Effector memory CD4-positive, alpha-beta T cell (primary cell): ENCODE measurements at places on chromosomes 6 and 20.

DNA sequence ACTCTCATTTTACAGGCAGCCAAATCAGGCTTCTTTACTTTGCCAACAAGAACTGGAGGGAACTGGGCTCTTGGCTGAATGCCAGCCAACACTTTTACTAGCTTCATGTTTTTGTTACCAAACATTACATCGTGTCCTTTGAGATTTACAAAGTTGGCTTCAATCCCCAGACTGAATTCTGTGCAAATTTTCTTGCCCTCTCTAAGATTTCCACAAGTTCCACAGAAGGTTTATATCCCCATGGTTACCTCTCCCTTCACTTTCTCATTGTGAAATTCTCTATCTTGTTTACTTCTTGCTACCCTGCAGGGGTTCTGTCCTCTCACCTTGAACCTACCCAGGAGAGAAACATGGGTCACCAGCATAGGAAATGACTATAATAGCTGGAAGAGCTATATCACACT lies 37.6 kb upstream of the PLCB1 start:
- no peak for DNase-seq

GRCh38 chr6:111080698-111081097 lies 6.6 kb upstream of the SLC16A10 start:
- DNase-seq = no peak

DNA sequence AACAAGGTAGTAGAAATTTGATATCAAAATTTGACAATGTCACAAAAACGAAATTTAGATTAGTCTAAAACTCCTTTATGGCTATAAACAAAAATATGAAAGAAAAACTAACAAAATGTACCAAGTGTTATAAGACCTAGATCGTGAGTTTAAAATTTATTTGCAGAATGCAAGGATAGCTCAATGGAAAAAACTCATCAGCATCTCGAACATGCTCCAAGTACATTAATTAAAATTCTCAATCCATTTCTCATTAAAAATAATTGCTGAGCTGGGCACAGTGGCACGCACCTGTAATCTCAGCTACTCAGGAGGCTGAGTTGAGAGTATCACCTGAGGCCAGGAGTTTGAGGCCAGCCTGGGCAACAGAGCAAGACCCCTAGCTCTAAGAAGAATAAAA lies 70.8 kb downstream of the MAP3K5 start:
- no peak for DNase-seq

DNA sequence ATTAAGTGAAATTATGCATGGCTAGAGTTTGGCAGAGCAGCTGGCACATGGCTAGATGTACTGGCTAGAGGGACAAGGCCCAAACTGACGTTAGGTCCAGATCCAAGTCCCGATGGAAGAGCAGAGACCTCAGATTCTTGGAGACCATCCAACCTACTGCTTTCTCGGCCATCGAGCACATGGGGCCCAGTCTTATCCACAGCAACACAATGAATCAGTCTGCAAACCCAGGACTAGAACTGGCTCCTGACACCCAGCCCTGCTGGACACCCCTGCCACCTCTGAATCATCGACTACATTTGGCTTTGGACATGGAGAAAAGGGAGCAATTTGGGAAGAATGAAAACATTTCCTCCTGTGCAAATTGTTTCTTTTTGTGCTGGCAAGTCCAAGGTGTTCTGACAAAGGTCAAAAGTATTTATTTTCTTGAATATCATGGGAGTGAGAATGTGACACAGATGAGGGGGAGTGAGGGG lies 23.9 kb upstream of the YWHAB start:
- DNase-seq = no peak

GRCh38 chr20:1187605-1188171 lies 2.9 kb upstream of the TMEM74B start:
- no peak for DNase-seq
